LHCN-M2 (cell line): ENCODE measurements at places on chromosomes 12 and 14. TPM values are rescaled to one million over a fixed set of nuclear protein-coding genes. Genes with fewer than 3 reads are reported as not detected.

ERP27 gene
- not detected in 2 replicates for total RNA-seq

STAC3 gene
- total RNA-seq, result 10.0 and 29.8 TPM in 2 replicates

GPD1 gene
- 0.17 TPM in 1 of 2 replicates, not detected in the other for total RNA-seq

THAP2 gene
- 3.0 and 6.3 TPM in 2 replicates for total RNA-seq

DEPDC4 gene
- 2.0 and 2.9 TPM in 2 replicates for total RNA-seq

CCDC175 gene
- not detected in 2 replicates for total RNA-seq

NT5DC3 gene
- total RNA-seq, result 12.1 and 15.6 TPM in 2 replicates

RCOR1 gene
- 14.1 and 18.7 TPM in 2 replicates for total RNA-seq

KCNJ8 gene
- 0.11 and 0.13 TPM in 2 replicates for total RNA-seq

PZP gene
- total RNA-seq, result not detected in 2 replicates

HPD gene
- 0.26 and 0.75 TPM in 2 replicates for total RNA-seq

DNA sequence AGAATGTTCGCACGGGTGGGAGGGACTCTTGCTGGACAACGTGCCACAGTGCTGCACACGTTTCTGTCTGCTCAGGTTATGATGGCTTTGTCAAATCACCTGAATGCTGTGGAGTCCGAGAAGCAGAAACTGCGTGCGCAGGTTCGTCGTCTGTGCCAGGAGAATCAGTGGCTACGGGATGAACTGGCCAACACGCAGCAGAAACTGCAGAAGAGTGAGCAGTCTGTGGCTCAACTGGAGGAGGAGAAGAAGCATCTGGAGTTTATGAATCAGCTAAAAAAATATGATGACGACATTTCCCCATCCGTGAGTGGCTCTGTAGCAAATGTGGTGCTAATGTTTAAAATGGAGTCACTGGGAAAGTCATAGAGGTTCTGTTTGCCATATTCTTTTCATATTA is 28.5 kb downstream of the KLC1 start:
- peak; percentile 82 for DNase-seq

GRCh38 chr14:94448071-94448808 is 4.4 kb downstream of the SERPINA11 start:
- DNase-seq, result no peak

GRCh38 chr14:72621387-72622065 is 272.4 kb downstream of the DPF3 start:
- no peak for DNase-seq

DNA sequence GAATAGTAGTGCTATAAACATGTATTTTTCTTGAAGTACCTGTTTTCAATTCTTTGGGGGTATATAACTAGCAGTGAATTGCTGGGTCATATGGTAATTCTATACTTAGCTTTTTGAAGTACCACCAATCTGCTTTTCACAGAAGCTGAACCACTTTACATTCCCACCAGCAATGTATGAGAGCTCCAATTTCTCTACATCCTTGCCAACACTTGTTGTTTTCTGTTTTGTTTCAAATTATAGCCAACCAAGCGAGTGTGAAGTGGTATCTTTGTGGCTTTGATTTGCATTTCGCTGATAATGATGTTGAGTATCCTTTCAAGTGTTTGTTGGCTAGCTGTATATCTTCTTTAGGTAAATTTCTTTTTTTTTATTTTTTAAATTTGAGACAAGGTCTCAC is 95.7 kb downstream of the PAPLN start:
- DNase-seq, result no peak

DNA sequence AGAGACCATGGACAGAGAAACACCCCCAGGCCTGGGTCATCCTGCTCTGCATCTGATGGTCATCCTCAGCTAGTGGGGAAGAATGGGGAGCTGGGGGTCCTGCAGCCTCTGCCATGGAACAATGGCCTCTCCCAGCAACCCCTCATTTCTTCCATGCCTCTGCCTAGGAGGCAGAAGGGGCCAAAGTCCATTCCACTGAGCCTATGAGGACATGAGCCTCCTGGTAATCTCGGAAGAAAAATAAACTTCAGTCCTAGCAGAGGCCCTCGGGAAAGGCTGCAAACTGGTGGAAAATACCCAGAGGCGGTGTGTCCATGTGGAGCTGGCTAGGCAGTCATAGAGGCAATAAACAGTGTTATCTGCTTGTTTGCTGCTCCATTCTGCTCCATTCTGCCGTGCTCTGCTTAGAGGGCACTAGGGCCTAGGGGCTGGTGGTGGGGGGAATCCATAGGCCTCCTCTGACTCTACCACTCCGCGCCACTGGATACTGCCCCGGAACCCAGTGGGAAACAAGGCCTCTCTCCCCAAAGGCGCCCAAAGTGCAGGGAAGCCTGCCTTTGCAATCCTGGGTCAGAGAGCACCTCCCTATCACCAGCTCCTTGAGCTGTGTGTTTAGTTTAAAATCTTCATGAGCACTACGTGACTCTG is 4.5 kb downstream of the PGF start:
- no peak for DNase-seq

DNA sequence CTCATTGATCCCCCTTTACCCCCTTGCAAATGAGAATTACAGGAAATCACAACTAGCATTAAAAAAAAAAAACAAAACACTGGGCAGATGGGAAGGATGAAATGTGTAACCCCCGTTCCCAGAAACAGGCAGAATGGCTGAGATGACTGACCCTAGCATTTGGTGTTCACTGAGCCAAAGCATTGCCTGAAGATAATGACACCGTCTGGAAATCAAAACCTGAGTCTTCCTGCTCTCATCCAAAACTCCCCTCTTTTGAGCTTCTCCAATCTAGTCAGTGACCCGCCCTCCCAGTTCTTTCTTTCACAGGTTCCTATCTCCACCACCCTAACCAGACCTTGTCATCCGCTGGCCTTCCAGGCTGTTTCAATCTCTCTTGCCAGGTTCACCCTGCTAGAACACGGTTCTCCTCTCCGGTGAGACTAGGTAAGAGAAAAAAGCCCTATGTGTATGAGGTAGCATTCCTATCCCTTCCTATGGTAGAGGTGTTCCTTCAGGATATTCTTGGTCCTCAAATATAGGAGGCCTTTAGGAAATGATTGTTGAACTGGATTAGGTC is 21.3 kb downstream of the SUSD6 start:
- DNase-seq, result no peak

- peak; percentile 67 for DNase-seq
These were observed 26.8 kb downstream of the CPSF6 start for GRCh38 chr12:69266036-69266635.

GRCh38 chr12:92556141-92556540 is 146.6 kb upstream of the PLEKHG7 start:
- DNase-seq, result no peak

DNA sequence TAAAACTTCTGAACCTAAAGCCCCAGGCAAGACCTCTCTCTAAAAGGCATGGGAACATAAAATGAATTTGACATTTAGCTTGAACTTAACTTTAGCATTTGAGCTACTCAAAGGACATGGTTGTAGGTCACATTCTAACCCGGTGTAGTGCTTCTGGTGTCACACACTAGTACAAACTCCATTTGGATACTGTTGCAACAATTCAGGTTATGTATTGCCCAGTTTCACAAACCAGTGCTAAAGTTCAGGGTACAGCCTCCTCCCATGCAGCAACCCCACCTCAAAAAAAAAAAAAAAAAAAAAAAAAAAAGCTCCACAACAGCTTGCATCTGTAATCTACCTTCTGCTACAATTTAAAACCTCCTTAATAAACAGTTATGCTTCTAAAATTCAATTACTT is 7.8 kb downstream of the PPTC7 start:
- no peak for DNase-seq

DNA sequence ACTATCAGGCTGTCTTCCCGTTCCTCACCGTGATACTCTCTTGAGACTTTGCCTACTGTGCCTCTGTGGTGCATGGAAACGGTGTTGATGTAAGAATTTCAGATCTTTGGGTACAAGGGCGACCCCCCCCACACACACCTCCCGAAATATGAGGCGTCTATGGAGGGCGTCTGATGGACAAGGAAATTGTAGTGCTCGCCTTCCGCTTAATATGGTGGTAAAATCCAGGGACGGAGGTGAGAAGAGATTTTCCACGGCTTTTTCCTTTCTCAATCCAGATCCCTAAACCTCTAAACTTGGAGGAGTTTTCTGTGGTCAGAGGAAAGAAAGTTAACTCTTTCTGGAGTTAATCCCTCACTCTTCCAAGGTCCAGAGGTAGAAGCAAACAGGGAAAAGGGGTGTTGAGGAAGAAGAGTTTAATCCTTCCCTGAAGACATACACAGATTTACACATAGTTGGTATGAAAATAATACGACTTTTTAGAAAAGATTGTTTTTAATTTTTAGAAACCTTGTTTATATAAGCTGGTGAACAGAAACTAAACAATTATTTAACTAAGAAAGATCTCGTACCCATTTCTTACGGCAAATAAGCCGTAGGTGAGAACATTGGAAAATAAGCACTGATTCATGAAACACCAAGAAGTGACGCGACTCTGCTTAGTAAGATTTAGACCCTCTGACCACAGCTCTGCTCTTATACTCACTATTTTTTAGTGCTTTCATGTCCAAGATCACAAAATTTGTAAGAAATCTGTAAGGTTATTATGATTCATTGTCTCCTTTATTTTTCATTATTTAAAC is 23.1 kb upstream of the RNASE12 start:
- DNase-seq, result no peak

DNA sequence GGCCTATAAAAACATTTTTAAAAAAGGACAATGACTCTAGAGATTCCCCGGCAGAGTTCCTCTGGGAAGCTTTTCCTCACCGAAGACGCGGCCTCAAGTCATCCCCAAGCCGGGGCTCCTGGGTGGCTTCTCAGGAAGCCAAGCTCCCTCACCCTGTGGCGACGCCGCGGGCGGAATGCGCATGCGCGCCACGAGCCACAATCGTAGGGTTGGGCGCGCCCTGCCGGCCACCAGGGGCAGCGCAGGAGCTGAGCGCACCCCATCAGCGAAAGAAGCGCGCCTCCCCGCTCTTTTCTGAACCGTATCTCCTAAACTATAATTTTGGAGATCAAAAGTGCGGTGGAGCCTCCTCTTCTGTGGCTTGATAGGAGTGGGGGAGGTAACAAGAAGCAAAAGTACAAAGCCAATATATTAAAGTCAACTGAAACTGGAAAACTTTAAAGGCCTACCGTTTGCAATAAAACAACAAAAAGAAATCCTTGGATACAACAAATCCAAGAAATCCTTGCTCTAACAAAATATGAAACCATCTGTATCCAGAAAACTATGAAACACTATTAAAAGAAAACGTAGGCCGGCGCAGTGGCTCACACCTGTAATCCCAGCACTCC is 17.4 kb upstream of the CHFR start:
- DNase-seq, result no peak

- no peak for DNase-seq
These were observed 94.3 kb downstream of the OTX2 start for GRCh38 chr14:56715938-56716337.

DNA sequence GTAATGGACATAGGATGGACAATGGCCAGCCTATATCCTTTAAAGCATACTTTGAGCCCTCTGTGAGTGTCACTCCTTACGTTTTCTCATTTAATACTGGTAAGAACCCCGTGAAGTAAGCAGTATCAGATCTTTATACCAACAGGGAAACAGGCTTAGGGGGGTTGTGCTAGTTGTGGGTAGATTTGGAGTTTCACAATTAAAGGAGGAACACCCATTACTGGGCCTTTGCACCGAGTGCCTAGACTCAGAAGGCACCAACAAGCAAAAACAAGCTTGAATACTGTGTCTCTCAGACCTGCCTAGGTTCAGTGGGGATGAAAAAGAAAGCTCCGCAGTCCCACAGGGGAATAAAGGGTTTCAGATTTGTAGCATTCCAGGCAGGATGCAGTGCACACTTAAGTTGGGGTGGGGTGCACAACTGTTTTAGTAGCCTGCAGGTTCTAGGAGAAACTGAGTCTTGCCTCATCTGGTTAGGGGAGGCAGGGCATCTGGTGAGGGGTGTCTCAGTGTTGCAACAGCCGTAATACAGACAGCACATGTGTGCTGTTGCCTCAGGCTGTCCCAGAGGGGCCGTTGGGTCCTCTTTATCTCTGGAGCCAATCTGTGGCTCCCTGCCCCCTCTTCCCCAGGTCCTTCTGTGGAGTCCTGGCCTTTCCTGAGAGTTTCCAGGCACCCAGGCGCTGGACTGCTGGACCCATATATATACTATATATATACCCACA is 51.2 kb downstream of the IRAK3 start:
- DNase-seq, result no peak

GRCh38 chr12:102484428-102484958 is 4.1 kb upstream of the IGF1 start:
- peak; percentile 59 for DNase-seq

DNA sequence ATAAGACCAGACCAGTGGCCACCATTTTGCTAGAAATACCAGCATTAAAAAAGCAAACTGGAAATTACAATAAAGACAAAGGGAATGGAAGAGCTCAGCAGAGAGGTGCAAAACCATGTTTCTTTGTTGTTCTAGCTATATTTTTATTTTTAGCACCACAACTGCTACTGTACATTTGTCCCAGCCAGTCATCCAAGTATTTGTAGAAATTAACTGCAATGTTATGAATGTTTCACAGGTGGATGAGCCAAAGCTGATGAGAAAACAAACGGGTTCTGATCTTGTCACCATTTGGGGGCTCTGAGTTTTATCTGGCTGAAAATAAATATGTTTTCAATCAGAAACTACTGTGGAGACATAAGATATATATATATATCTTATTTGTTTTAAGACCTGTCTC is 24.9 kb upstream of the GCH1 start:
- no peak for DNase-seq

- DNase-seq, result peak; percentile 60
These were observed at the start of gene ADCY6 for GRCh38 chr12:48788854-48789775. ADCY6 (minus strand) TSS chr12:48789089; CDS start chr12:48783434, 5,655 bp downstream.

GRCh38 chr14:68521961-68522509 is 270.8 kb downstream of the ZFP36L1 start:
- no peak for DNase-seq

DNA sequence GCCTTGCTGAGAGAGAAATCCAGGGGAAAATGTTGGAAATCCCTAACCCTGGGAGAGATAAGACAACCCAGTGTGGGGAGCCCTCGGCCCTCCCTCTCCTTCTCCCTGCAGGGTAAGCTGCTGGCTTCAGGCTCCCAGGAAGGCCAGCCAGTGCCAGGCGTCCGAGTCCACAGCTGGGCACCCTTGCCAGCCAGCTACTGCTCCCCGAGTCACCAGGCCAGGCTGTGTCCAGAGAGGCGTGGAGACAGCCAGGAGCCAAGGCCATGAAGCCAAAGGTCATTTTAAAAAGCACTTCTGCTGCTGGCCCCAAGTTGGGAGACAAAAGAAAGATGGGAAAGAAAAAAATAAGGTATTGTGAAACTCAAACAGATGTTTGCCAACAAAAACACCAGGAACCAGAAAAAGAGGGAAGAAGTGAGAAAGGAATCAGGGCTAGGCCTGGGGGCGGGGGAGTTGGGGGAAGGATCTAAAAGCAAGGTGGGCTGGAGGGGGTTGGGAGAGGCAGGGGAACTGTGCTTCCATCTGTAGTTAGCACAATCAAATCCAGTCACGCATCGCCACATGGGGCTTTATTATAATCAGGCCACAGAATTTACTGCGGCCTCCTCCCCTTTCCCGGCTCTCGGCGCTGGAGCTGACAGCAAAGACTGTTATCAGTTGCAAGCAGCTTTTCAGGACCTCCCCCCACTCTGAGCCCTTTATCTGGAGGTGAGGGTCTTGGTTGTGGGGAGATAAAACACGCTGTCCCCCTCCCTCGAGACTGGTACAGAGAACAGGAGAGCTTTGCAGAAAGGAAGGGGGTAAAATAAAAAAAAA is 33.5 kb downstream of the RBM19 start:
- no peak for DNase-seq
